ENCODE measurements at places on chromosomes 3 and 15.

DNA sequence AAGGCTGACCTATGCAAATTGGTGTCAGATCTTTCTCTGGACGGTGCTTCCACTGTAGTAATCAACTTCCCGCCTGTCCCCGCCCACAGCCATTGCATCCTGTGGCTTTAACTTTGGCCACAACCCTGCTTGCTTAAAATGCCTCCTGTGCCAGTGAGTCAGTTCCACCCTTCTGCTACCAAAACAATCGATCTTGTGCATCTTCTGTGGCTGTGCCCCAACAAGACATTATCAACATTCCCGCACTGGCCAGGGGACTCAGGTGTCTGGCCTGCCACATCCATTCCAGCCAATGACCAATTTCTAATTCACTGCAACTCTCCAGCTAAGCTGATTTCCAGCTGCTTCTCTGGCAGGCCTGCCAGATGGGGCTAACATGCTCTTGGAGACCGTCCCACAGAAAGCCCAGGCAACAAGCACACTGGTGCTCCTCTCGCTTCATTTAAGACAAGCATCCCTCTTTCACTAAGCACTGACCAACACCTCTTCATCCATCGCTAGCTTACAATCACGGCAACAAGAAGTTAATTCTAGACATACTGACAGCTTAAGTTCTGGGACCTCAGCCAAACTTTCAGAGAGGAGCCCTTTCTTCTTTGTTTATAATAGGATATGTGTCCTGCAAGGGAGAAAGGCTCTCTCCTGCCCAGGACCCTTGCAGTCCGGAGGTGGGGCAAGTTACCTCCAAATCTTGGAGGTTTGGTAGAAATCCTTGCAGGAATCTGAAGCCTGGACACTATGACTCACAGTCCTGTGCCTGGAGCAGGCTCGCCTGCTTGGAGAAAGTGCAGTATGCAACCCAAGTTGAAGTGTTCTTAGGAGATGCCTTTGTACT is 6.7 kb downstream of the CA12 start:
- no peak for DNase-seq

- no peak for DNase-seq
Measured at GRCh38 chr15:74442604-74443003, 8.8 kb upstream of the SEMA7A start.

- DNase-seq: no peak
Measured at GRCh38 chr15:44246521-44247268, 41.8 kb upstream of the GOLM2 start.

- DNase-seq: no peak
Measured at GRCh38 chr15:39438799-39439592, 141.9 kb upstream of the THBS1 start.

- DNase-seq: no peak
Measured at GRCh38 chr3:98359993-98360675, 6.5 kb downstream of the OR5K4 start.

DNA sequence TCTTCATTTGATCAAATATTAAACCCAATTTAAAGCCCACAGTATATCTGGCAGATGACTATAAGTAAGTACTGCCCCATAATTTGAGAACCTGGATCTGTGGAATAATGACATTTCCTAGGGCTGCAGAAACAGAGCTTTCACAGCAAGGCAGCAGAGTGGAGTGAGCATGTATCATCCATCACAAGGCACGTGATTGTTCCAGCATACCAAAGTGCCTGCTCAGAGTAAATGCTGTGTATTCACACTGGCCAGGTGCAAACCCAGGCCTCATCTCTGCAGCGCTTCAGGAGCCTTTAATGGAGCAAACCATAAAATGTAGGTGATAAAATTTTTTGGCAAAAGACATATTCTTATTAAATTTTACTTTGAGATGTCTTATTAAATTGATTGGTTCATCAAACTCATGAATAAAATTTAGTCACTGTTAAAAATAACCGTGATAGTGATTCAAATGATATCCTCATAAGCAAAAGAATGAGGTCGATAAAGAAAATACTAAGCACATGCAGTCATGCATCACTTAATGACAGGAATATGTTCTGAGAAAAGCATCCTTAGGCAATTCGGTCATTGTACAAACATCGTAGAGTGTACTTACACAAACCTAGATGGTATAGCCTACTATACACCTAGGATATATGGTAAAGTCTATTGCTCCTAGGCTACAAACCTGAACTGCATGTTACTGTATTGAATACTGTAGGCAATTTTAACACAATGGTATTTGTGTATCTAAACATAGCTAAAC is 99.3 kb upstream of the SLC24A5 start:
- no peak for DNase-seq

Measured in stimulated activated CD4-positive, alpha-beta T cell treated with anti-CD3 and anti-CD28 coated beads, Interleukin-1b, Interleukin-23, amount 100 ng/mL, for 1 hour (primary cell).